Karpas-422 (cell line): ENCODE measurements at places on chromosomes 11 and 22.

- no peak for DNase-seq
Measured at GRCh38 chr11:63874511-63874910, 35.6 kb downstream of the MARK2 start.

DNA sequence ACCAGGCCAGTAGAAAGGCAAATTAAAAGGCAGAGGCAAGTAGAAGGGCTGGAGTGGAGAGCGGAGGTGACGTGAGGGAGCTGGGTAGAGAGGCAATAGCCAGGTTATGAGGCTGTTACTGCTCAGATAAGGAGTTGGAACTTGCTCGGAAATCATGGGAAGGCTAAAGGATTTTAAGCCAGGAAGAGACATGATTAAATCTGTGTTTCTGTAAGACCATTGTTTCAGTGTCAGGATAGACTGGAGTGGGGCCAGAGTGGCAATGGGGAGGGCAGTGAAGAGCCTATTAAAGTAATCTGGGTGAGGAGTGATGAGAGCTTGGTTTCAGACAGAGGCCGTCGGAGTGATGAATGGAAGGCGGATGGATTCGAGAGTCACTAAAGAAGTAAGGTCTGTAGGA, 39.0 kb downstream of the GRAMD1B start:
- DNase-seq: peak; percentile 10

DNA sequence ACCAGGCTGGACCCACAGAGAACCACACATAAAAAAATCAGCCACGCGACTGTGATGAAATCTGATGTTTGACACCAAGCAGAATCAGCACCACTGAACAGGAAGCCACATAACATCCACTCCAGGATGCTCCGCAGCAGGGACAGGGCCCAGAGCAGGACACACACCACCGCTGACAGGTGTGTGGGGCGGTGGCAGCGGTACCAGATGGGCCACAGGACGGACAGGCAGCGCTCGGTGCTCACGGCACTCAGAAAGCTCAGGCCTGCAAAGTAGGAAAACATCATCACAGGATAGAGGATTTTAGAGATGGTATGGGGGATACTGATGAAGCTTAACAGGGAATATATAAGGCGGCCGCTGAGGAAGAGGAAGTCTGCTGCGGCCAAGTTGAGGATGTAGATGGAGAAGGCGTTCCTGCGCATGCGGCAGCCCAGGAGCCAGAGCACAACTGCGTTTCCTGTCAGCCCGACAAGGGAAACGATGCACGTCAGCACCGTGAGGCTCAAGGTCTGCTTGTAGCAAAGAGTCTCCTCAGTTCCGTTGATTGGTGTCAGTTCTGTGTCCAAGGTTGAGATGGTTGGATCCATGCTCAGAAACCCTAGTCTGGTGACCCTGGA, 4.9 kb downstream of the MRGPRX1 start:
- no peak for DNase-seq

- DNase-seq: no peak
Measured at GRCh38 chr11:10522276-10522675, 18.7 kb downstream of the RNF141 start.

DNA sequence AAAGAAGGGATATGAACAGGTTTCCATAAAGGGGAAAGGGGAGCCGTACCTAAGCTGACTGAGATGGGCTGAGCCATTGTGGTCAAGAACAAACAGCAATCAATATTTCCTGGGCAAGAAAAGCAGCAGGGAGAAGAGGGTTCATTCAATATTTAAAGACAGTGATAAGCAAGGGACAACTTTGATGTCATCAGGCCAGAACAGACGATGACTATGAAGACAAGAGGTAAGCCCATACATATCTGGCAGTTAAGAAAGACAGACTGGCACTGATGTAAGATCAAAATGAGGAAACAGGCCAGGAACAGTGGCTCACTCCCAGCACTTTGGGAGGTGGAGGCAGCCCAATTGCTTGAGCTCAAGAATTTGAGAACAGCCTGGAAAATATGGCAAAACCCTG, 2.4 kb downstream of the OR5A2 start:
- no peak for DNase-seq

GRCh38 chr22:26563022-26563421, 26.9 kb downstream of the TPST2 start:
- no peak for DNase-seq

DNA sequence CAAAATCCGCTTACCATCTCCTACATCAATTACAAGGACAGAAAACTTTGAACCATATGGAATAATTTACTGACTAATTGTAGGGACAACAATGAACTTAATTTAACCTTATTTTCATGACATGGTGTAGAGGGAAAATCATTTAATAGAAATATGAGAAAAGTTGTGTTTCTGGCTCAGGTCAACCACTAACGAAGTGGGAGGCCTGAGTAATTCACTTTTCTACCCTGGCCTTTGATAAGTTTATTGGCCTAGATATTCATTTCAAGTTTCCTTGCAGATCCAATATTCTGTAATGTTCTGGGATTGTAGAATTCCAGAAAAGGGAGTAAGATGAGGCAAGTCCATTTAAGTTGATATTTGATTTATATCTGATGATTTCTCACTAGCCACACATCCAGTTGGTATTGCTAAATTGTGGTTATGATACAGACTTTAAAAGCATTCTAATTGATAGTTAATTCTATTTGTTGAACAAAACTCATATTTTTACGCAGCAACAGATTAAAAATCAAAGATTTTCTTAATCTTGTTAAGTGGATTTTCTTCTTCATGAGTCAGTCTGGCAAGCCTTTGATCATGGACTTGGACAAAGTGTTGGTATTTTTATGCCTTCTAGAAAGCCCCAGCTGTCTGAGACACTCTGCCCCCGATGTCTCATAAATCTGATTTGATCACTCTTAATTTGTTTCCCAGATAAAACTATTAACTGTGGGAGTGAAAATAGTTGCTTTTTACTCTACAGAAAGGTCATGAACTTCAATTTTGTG, 336.5 kb downstream of the TMEM135 start:
- no peak for DNase-seq

DNA sequence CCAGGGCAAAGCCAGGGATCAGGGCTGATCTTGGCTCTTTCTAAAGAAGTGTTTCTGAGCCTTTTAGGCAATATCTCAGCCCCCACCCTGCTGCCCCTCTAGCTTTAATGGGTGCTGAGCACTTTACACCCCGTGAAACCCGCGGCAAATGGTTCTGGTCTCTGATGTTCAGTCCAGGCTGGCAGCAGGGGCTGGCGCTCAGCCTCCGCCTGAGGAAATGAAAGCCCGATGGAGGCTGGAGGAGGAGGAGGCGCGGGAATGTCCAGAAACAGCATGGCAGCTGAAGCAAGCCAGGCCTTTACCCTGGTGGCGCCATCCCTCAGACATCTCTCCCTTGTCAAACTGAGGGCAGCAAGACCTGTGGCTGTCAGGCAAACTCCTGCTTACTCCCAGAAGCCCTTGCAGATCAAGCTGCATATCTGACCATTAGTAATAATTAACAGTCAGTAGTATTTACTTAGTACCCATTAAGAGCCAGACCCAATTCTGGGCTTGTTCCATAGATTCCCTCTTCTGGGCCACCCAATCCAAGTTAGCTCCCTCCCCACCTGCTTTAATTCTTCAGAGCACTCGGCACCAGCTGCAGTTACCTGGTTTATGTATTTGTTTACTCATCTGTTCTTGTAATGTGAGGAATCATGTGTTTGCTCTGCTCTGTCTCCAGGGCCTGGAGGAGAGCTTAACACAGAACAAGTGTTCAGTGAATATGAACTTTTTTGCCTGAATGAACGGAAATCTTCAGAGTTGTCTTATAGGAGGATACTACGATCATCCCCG, 15.0 kb upstream of the ALX4 start:
- no peak for DNase-seq

DNA sequence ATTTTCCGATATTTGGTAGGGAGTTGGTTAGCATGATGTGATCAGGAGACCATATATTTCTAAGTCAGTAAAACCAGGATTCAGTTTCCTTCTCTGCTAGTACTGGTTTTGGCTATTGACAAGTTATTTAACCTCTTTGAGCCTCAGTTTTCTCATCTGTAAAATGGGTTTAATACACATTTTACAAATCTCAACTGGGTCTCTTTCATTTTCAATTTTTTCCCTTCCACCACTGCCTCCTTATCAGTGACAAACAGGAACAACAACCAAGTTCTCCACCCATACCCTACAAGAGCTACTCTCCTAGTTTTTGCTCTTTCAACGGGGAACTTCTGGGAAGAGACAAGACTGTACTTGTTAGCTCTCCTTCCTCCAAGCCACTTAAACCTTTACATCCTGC, 6.2 kb upstream of the APLP2 start:
- DNase-seq: no peak

GRCh38 chr11:48341466-48341865, 16.7 kb downstream of the OR4C3 start:
- no peak for DNase-seq

- DNase-seq: no peak
Measured at GRCh38 chr22:38338772-38339379, 21.6 kb upstream of the CSNK1E start.

GRCh38 chr11:68942751-68943271, 38.0 kb downstream of the MRGPRD start:
- no peak for DNase-seq

DNA sequence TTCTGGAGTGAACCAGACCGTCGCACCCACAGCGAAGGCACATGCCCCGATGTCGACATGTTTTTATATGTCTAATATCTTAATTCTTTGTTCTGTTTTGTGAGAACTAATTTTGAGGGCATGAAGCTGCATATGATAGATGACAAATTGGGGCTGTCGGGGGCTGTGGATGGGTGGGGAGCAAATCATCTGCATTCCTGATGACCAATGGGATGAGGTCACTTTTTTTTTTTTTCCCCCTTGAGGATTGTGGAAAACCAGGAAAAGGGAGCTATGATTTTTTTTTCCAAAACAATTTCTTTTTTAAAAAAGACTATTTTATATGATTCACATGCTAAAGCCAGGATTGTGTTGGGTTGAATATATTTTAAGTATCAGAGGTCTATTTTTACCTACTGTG, 49.2 kb upstream of the OR4B1 start:
- no peak for DNase-seq

- no peak for DNase-seq
Measured at GRCh38 chr11:63762654-63763495, 5.7 kb downstream of the ZFTA start.

- no peak for DNase-seq
Measured at GRCh38 chr22:31944700-31945442, 536 bp downstream of the YWHAH start.

DNA sequence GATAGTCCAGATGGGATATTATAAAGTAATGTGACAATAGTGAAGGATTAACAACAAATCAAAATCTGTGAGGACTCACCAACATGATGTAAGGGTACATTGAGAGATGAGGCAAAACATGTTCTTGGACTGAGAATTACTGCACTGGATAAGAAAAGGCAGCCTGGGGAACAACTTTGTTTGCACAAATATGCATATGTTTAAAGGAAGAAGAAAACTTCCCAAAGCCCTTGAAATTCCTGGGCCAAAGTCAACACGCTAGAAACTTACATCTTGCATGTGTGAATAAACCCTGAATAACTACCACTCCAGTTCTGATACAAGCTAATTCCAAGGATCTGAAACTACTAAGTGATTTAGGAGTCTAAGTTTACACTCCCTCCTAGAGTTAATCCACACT, 1.1 kb downstream of the OR52A5 start:
- no peak for DNase-seq

- peak; percentile 92 for DNase-seq
Measured at GRCh38 chr11:128551611-128552335, 35.6 kb downstream of the ETS1 start.

- peak; percentile 70 for DNase-seq
Measured at GRCh38 chr22:32518848-32519247, 44.2 kb downstream of the FBXO7 start.

DNA sequence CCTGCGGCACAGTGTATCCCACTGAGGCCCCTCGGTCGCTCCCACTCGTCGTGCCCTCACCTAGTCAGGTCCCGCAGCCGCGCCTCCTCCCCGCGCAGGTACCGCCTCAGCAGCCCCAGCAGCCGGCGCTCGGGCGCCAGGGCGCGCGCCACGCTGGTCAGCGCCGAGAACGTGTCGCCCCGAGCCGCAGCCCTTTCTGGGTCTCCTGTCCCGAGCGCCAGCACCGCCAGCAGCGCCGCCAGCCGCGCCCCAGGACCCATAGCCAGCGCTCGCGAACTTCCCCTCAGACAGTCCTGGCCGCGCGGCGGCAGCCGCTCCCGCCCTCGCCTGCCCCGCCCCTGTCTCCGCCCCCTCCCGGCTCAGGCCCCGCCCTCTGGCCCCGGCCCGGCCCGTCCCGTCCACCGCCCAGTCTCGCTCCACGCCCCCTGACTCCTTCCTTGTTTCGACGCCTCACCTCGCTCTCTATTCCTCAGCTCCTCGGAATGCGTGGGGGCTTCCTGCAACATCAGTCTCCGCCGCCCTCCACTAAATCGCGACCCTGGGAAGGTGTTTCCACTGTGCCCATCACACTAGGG, at the start of gene P4HA3:
Gene P4HA3 (minus strand): TSS at position 289 of the 575 bp plus-strand sequence. CDS start 29 bp downstream, at position 260.
- no peak for DNase-seq

GRCh38 chr11:64959498-64959897, 12.4 kb downstream of the MAJIN start:
- no peak for DNase-seq

- peak; percentile 92 for DNase-seq
Measured at GRCh38 chr22:31347251-31348008, 1.3 kb upstream of the PATZ1 start.

GRCh38 chr11:128928400-128928799, 14.3 kb downstream of the TP53AIP1 start:
- DNase-seq: no peak

DNA sequence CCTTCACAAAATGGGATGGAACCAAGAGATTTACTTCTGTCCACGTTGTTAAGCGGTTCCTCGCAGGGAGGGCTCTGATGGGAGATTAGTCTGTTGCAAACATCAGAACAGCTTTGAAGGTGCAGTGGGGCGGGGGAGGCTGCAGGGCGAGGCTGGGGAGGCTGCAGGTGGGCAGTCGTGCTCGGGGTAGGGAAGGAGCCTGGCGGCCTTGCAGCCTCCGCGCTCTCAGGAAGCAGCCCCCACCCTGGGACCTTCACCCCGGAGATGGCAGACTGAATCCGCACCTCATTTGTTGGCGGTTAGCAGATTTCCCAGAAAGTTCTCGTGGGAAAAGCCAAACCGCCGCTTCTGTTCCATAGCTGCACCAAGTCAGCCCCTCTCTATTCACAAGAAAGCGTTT, 237.3 kb downstream of the BRD1 start:
- no peak for DNase-seq

GRCh38 chr11:70092959-70093715, 15.0 kb downstream of the ANO1 start:
- no peak for DNase-seq

GRCh38 chr11:6196396-6196795, 2.6 kb upstream of the OR52W1 start:
- no peak for DNase-seq

DNA sequence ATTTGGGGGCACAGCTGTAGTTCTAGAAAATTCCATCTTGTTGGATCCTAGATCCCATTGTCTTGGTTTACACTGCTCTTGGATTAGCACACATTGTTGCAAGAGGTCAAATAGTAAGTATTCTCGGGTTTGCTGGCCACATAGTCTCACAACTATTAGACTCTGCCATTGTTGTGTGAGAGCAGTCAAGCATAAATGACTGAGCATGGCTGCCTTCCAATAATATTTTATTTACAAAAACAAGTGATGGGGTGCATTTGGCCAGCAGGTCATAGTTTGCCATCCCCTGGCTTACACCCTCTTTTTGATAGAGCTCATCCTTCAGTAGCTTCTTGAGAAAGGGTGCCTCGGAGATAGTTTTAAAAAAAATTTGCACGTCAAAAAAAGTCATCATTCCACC, 77.9 kb upstream of the ALX4 start:
- DNase-seq: no peak
